ENCODE measurements at places on chromosomes 11 and 22.

DNA sequence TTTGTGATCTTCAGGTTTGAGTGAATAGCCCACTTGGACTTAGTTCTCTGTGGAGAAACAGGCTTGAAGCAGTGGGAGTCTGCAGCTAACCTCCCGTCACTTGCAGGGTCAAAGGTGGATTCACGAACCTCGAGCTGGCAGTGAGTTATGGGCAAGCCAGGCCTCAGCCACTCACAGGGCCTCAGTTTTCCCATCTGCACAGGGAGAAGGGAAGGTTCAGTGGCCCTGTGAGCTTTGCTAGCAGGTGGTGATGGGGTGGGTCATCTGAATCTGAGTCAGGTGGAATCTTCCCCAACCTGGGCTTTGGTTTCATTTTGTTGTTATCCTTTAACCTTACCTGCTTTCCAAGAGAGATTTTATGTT lies 86.6 kb upstream of the GRIK4 start:
- no peak for DNase-seq

- DNase-seq: no peak
Measured at GRCh38 chr11:83694191-83694910, 408.2 kb upstream of the CCDC90B start.

DNA sequence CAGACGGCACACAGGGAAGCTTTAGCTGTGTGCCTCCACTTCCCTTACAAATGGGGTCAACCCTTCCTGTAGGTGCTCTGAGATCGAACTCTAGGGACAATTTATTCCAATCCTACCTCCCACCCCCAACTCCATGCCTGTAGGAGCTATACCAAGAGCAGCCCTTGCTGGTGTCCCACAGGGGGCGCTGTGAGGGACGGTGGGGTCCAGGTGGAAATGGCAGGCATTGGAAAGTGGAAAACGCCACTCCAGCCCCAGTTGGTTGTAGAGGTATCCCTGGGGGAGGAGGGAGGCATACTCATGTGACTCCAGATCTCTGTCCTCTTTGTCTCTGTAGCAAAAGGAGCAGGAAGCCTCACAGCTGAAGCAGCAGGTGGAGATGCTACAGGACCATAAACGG lies 161.3 kb downstream of the MYO18B start:
- DNase-seq: no peak

DNA sequence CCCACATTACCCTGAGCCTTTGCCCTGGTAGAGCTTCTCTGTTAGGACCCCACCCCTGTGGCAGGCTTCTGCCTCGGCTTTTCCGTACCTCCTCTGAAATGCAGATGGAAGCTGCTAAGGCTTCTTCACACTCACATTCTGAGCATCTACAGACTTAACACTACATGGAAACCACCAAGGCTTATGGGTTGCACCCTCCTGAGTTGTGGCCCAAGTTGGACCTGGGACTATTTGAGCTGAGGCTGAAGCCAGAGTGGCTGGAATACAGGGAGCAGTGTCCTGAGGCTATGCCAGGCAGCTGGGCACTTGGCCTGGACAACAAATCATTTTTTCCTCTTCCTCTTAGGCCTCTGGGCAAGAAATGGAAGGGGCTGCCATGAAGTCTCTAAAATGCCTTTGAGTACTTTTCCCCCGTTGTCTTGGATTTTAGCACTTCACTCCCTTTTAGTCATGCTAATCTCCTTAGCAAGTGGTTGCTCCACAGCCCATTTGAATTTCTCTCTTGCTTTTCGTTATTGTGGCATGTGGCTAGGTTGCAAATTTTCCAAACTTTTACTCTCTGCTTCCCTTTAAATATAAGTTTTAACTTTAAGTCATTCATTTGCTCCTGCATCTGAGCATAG lies 114.8 kb upstream of the FIBIN start:
- DNase-seq: no peak

- DNase-seq: no peak
Measured at GRCh38 chr11:2383852-2384804, 7.0 kb downstream of the CD81 start.

DNA sequence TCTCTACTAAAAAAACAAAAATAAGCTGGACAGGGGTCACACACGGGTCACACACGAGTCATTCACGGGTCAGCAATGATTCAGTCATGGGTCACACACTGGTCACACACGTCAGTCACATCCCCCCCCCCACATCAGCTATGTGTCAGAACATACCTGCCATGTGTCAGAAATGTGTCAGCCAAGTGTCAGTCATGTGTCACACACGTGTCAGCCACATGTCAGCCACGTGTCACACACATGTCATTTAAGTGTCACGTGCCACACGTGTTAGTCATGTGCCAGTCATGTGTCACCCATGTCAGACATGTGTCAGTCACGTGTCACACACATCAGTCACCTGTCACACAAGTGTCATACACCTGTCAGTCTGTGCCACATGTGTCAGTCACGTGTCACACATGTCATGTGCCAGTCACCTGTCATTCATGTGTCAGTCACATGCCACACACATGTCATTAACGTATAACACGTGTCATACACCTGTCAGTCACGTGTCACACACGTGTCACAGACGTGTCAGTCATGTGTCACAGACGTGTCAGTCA lies 28.7 kb upstream of the MMP20 start:
- DNase-seq: no peak

- no peak for DNase-seq
Measured at GRCh38 chr11:132777067-132777975, 755.0 kb downstream of the OPCML start.

GRCh38 chr11:2166091-2166851 lies 5.3 kb upstream of the INS start:
- no peak for DNase-seq

DNA sequence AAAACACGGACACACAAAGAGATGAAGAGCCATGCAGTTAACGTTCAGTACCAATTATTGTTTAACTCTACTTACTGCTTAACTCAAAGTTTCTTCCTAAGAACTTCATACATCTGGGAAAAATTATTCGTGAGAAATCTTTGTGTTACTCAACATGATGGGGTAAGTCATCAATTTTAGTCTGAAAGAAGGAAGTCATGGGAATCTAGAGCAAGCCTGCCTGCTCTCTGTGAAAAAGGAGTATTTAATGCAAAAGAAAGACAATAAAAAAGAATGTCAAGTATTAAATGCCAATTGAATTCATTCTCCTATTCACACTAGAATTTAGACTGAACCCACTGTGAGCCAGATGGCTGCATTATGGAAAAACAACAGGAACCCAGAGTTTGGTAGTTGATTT lies 16.0 kb downstream of the TMEM123 start:
- DNase-seq: no peak
